ENCODE measurements at places on chromosomes 1 and 21. TPM values are rescaled to one million over a fixed set of nuclear protein-coding genes. Genes with fewer than 3 reads are reported as not detected.

DNA sequence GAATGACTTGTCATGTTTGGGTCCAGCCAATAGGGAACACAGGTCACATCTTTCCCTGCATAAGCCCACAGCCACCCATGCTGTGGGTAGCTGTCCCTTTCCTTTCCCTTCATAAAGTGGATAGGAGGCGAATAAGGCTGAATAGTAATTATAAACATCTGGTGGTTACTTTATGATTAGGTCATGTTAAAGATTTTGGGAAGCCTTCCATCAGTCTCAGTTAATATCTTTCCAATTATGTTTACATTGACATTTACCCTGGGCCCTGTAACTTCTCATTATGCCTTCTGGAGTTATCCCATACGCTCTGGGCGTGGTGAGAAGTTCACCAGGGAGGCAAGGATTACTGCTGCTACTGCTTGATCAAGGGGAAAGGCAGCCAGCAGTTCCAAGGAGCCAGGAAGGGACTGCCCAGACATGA, 197.2 kb downstream of the HLX start:
- DNase-seq, result no peak

PROK1 gene
- 0.16 TPM for total RNA-seq

DNA sequence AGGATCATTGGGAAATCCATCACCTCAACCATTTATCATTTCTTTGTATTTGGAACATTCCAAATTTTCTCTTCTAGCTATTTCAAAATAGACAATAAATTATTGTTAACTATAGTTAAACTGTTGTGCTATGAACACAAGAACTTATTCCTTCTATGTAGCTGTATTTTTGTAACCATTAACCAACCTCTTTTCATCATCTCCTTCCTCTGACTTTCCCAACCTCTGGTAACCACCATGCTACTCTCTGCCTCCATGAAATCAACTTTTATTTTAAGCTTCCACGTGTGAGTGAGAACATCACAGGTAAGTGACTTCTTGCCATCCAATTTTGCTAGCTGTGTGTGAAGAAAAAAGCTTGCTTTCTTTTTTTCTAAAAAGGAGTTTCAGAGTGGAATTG, 418 bp downstream of the IFI44L start:
- DNase-seq, result no peak

- no peak for DNase-seq
Observed at GRCh38 chr1:154440036-154440804, 35.1 kb downstream of the IL6R start.

IL22RA1 gene
- total RNA-seq, result 0.13 TPM

RNF220 gene
- 91.9 TPM for total RNA-seq

DNA sequence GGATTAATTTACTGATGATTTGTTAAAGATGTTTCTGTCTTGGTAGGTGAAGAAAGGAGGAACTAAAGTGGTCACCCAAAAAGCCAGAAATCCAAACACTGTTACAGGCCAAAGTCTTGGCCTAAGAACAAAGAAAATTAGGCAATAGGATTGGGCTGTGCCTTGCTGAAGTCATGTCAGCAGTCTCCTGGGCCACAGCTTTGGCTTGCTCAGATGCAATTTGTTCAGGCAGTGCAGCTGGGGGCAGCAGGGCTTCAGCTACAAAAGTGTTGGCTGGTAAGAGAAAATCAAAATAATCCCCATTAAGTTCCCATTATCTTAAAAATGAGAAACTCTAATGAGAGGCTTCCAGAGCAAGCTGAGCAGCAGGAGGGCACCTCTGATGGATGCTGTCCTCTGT, 14.0 kb upstream of the RAP1A start:
- peak; percentile 79 for DNase-seq

CELA3B gene
- total RNA-seq, result 0.42 TPM

GRCh38 chr21:30676737-30677136, 34.1 kb downstream of the KRTAP20-3 start:
- DNase-seq, result no peak

HEYL gene
- total RNA-seq, result 6.2 TPM

DNA sequence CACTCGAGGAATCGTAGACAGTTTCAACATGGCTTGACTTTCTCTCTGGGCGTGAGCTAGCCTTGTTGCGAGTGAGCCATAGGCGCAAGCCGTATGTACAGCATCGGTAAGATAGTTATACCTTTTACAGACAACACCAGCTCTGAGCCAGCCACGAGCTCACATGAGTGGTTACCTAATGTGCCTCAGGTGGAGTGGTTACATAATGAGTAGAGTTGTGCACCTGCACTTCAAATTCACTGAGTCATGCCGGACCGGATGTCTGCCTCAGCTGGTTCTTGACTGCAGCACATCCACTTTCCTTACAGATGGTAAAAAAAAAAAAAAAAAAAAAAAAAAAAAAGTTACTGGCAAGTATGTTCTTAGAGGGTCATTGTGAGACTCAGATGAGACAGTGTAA, 360.4 kb upstream of the NR5A2 start:
- DNase-seq, result no peak

BRDT gene
- not detected for total RNA-seq

IFNLR1 gene
- 3.9 TPM for total RNA-seq

DNA sequence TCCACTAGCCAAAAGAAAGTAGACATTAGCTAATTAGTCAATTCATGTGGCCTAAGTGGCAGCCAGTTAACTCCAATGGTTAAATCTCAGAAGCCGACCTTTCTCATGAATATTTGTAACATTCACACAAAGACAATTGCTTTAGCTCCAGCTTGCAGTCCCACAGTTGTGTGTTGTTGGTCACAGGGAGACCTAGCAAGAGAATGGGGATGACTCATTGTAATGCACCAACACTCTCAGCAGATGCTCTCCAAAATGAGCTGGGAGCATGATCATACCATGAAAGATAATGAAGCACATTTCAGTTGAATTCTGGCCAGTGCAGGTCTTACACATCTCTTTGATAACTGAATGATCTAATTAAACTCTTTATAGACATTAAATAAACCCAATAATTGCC, 160.4 kb downstream of the HLX start:
- DNase-seq, result no peak

DNA sequence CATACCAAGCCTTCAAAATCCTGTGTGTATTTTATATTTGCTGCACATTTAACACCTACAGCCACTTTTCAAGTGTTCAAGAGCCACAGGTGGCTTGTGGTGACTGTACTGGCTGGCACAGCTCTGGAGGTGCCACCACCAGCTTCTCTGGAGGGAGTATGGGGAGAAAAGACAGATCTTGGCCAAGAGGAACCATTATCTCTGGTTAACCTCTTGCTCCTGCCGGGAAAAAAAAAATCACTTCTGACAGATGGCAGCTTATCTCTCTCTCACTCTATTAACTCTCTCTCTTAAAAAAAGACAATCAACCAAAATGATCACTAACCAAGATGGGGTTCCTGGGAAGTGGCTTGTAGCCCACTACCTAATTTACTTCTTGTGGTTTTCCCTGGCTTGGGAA, 1.2 kb upstream of the RIIAD1 start:
- DNase-seq, result no peak

- DNase-seq, result no peak
Observed at GRCh38 chr1:115229016-115229415, 109.0 kb downstream of the NGF start.

DNA sequence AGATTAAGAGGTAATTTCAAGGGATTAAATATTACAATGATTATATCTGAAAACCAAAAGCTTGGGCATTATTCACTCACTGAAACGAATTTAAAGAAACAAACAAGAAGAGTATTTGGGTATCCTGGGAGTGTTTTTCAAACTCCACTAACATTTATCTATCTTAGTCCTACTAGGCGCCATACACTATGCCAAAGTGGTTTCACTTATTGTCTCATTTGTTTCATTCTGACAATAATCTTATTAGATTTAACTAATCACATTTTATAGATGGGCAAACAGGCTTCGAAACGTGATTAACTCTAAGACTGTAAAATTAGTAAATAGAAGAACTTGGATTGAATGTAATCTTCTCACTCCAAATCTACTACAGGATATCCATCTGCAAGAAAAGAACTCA, 25.4 kb downstream of the ASH1L start:
- DNase-seq, result no peak

DNA sequence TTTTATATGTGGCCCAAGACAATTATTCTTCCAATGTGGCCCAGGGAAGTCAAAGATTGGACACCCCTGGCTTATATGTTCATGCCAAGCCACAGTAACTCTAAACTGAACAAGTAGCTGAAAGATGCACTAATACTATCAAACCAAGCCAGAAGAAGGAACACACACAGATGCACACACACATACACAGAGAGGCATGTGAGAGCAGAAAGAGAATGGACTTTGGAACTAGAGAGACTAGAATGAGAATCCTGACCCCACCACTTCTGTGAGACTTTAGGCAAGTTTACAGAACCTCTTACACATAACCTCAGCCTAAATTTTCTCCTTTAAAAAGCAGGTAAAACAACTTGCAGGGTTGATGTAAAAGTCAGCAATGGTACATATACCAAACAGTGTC, 11.2 kb upstream of the TMEM81 start:
- no peak for DNase-seq

DNA sequence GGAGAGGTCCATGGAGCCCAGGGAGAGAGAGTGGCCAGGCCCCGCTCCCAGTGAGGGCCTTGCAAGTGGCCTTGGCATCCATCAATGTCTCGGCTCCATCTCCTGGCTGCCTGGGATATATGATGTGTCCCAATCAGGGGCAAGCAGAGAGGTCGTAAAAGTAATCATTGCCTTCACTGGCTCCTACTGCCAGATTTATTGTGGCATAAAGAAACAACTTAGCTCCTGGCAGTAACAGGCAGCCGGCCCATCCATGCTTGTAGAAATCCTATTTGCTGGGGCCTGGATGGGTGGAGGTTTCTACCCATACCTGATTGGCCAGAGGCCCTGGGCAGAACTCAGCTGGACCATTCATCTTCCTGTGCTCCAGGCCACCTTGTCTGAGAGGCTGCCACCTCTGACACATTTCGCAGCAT, 272.6 kb downstream of the MATN1 start:
- no peak for DNase-seq

P3R3URF gene
- total RNA-seq, result not detected

- DNase-seq, result no peak
Observed at GRCh38 chr1:213783893-213784292, 203.9 kb upstream of the PROX1 start.

GRCh38 chr1:110676970-110677369, 2.2 kb upstream of the KCNA3 start:
- DNase-seq, result no peak

SELENBP1 gene
- total RNA-seq, result 46.3 TPM

TBX19 gene
- 0.56 TPM for total RNA-seq

LCE1A gene
- total RNA-seq, result not detected

GRCh38 chr21:36064085-36064460, 3.7 kb upstream of the SETD4 start:
- no peak for DNase-seq

DNA sequence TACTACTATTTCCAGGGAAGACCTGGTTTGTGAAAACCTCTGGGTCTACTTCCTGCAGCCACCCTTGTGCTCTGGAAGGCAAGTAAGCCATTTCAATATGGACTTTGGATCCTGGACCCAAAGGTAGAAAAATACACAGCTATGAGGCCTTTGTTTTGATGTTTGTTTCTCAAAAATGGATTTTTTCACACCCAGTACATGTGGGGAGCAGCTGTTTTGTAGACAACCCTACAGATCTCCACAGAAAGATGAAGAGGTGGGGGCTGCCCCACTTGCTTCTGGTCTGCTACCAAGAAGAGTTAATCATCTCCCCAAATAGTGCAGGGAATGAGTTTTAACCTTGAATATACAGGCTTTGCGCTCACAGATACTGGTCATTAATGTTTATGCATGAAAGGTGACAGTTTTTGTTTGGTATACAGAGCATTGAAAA, 29.2 kb downstream of the ZNF281 start:
- no peak for DNase-seq

LRRC8C gene
- total RNA-seq, result 4.1 TPM

DNA sequence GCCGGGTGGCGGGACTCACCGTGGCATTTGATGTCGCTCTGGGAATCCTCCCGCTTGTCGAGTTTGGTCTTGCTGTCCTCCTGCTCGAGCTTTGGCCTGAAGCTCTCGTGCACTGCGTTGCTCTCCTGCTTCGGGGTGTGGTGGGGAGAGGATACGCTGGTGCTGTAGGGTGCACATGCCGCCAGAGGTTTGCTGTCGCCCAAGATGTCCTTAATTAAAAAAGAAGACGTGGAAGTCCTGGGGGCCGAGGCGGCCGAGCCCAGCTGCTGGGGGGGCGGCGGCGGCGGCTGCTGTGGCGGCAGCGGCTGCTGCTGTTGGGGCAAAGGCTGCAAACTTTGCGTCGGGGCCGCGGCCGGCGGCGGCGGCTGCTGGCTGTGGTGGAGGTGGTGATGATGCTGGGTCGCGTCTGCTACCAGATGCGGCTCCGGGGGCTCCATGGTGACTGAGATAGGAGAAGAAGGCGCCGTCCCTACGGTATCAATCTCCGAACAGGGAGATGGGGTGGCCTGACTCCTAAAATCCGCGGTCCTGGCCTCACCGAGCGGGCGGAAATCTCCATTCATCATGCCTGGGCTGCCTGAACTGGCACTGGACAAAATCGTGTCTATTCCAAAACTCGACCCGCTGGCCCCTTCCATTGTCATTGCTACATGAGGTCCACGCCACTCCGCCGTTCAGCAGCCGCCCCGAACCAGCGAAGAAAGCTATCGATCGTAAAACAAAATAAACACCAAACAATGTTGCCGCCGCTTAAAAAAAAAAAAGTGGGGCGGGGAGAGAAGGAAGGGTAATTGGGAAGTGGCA, at the start of gene BARHL2:
TSS of gene BARHL2 (minus strand) at position 751 of the 804 bp plus-strand sequence. CDS start at position 644, 107 bp downstream.
- no peak for DNase-seq

KAZN gene
- 0.76 TPM for total RNA-seq

DNA sequence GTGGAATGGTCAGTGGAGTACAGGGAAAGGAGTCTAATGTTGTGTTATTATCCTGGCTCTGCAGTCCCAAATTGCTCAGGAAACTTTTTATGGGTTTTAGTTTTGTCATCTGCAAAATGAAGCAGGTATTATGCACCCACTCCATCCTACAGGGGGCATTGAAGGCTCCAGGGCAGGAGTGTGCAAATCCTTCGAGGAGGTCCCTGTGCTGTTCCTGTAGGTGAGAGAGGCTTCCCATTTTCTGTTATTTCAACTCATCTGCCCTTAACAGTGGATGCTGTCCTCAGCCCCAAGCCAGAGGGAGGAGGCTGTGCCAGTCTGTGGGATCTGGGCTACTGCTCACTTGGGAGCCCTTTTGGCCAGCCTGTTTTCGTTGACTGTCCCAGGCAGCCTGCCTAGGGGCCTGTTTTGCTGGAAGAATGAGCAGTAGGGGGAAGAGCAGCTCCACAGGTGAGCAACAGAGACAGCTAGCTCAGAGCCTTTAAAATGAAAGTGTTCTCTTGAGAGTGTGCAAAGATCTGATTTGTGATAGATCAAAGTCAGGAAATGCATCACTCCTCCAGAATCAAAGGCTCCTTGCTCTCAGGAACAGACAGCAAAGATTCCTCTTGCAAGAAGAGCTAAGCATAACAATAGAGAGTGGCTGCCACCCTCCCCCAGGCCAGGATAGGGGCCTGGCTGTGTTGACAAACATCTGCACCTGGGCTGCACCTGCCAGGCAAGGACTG, 317.6 kb upstream of the PROX1 start:
- no peak for DNase-seq

Data from psoas muscle (tissue), 8 donors.